A549 (cell line): ENCODE measurements at places on chromosomes 7 and 10.
A peak's percentile ranks its signal among the peaks of the same experiment; 100 is the strongest.

DNA sequence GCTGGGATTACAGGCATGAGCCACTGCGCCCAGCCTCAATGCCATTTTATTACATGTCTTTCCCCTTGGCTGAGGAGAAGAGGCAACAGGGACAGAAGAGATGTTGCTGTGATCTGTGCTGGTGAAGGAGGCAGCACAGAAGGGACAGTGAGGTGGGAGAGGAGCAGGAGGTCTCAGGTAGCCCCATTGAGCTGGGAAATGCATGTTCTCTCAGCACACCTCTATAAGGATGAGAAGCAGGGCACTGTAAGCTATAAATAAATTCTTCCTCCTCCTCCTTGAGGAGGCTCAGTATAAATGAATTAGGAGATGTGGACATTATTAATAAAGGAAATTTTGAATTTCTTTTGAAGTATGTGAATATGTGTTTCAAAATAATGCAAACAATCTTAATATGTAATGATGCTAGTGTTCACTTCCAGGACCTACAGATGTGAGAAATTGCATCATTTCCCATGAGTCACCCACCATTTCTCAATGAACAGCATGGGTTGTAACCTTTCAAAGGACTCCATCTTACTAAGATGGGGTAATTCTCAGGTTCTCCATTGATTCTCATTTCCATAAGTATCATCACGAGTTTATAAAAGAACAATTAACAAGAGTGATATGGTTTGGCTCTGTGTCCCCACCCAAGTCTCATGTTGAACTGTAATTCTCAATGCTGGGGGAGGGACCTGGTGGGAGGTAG is 88.9 kb upstream of the ODAD2 start:
- no peak for DNase-seq

- DNase-seq = no peak
These were observed 466.0 kb upstream of the GHITM start for GRCh38 chr10:83673316-83673715.

- peak; percentile 28 for DNase-seq
These were observed 1.3 kb downstream of the TYSND1 start for GRCh38 chr10:70145166-70145665.

DNA sequence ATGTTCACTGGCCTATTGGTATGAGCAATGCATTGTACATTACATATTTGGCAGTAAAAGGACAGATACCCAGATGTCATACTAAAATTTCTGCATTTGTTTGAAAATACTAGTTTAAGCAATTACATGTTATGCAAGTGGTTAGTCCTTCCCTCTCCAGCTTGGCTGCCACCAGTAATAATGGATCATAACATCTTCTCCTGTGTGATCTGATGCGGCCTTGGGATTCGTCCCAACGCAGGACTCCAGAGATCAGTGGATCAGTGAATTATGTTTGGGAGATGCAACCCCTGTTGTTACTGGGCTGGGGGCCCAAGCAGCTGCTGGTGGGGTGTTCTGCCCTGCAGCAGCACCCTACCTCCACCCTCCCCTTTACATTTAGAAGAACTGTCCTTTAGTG is 11.2 kb upstream of the PDK4 start:
- DNase-seq = no peak

GRCh38 chr7:5703572-5704533 is 77.6 kb downstream of the RNF216 start:
- DNase-seq = no peak

DNA sequence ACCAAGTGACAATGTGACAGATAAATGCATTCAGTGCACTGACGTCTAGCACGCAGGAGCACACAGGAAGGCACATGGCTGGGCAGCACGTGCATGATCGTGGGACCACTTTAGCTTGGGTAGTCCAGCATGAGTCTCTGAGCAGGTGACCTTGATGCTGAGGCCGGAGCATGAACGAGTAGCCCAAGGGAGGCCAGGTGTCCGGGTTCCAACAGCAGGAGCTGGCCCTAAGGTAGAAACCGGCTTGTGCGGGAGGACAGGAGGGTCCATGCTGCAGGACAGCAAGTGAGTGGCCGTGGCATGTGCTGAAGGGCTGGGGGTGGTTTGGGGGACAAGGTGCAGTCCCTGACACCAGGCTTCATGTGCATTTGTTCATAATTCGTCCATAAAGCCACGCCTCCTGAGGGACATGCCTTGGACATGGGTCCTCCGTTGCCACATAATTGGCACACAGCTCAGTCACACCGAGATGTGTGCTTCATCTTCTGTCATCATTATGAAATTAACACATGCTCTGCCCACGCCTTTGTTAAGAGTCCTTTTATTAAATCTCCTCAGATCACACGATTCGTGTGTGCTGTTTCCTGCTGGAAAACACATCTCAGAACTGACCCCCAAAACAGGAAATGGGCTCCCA is 3.1 kb upstream of the STK32C start:
- no peak for DNase-seq

DNA sequence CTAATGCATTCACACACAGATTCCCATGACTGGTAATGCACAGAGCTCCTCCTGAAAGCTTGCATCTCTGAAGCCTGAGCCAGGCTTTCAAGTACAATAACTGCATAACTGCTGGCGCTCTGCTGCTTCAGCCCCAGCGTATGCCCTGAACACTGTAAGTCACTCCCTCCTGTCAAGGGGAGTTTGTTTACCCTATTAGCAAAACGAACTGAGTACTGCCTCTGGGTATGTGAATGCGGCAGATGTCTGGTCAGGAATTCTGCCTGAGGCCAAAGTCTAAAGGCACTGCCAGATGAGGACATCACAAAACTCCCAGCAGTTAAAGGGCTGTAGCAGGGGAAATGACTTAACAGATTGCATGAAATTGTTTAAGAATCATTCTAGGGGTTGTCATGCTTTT is 97.7 kb downstream of the NRCAM start:
- DNase-seq = peak; percentile 89

DNA sequence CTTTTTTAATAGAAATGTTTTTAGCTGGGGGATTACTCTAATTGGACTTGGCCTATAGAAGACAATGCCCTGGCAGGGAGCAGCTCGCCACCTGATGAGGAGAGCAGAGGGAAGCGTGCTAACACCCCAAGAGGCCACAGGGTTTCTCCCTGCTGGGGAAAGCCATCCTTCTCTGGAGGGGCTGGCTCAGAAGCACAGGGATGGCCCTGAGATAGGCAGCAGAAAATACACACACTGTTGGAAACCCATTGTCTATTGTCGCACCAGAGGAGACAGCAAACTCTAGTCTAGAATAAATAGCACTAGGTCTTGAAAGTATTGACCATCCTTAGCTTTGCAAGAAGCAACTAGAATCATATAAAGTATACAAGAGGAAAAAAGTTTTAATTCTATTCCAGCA is 5.4 kb downstream of the COBL start:
- no peak for DNase-seq

GRCh38 chr10:14757394-14757793 is 17.3 kb downstream of the FAM107B start:
- DNase-seq = no peak

GRCh38 chr7:19508821-19509220 is 200.0 kb downstream of the POLR1F start:
- DNase-seq = no peak

DNA sequence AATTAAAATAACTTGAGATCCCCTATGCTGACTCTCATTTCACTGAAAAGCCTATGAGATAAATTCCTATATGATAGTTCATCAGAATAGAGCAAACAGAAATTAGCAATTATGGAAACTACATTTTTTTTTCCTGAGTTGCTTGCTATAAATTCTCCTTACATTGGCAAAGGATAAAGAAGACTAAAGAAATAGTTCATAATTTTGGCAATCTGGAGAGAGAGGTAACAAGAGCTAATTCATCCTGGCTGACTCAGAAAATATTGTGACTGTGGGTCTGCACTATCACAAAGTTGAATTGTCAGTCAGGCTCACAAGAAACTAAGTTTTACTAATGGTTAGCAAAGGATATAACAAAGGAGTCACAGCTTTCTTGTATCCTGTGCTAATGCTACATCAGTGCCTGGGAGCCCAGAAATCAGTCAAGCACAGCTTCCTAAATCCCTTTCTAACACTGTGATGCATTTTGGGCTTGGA is 483.0 kb downstream of the MAGI2 start:
- no peak for DNase-seq
